ENCODE measurements at places on chromosomes 4 and X. TPM values are rescaled to one million over a fixed set of nuclear protein-coding genes. Genes with fewer than 3 reads are reported as not detected.

ARHGEF38 gene
- not detected for total RNA-seq

LPAR4 gene
- not detected for total RNA-seq

ODAPH gene
- total RNA-seq = not detected

GRCh38 chr4:160350944-160351343 lies 1248.1 kb downstream of the RAPGEF2 start:
- no peak for DNase-seq

All from activated naive CD8-positive, alpha-beta T cell treated with anti-CD3 and anti-CD28 coated beads, Interleukin-2, amount 10 ng/mL, durations not matched to agents 7 days and 5 days (primary cell).